ENCODE measurements at places on chromosomes 5 and 9.

GRCh38 chr9:136543830-136544547 is 1.9 kb downstream of the NOTCH1 start:
- no peak for DNase-seq

DNA sequence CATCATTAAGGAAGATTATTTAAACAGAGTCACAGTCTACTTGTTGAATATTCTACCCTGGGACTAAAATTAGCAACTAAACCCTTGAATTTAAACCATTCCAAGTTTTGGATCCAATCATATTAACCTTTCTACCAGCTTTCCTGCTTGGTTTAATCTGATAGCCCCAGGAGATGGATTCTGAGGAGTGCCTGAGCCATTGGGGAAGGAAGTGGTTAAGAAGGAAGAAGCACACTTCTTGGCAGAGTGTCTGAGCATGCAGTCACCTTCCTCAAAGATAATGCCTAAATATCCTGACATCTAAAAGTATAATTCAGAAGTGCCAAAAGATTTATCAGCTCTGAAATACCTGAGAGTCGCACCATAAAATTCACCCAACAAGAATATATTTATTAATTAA is 74.1 kb upstream of the SNCAIP start:
- DNase-seq: no peak

DNA sequence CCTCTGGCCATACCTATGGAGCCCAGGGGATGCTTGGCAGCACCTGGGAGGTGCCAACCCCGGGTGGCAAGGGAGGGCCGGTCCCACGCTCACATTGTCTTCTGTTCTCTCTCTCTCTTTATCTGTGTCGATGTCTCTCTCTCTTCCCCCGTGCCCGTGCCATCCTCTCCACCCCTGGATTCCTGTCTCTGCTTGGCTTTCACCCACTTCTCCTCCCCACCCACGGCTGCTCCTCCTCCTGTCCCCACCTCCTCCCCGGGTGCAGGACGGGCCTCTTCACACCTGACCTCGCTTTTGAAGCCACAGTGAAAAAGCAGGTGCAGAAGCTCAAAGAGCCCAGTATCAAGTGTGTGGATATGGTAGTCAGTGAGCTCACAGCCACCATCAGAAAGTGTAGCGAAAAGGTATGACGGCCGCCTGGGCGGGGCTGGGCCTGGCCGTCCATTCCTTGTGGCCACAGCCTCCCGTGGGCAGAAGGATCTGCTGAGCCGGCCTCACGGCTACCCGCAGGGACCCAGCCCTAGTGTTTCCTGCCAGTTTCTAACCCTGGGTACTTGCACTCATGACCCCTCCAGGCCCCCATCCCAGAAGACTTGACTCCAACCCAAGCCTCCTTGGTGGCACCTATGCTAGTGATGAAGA is 22.7 kb downstream of the DNM1 start:
- no peak for DNase-seq

DNA sequence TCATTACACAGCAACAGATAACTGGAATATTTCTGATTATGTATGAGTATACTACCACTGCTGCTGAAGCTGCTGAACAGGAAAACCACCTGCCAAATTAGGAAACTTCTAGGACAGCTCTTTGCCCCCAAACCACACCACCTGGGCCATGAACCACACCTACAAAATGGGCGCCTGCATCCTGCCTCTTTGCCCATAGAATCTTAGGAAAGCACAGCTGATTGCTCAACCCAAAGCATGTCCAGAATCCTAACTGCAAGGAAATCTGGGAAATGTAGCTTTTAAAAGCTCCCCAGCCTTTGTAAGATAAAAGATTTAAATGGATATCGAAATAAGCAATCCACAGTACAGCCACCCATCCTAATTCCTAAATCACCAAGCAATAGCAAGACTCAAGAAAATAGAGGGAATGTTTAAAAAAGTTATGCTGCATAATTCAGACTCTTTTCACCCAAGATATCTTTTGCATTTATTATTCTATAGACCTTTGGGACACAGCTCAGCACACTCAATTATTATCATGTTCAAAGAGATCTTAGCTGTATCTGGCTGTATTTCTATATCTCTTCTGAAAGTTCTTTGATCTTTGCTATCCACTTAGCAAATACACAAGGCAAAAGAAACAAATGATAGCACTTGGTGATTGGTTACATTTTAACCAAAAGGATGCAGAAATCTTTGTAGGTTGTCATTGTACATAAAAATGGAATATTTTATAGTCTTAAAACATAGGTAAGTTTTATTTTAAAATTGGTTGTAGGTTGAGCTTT is 6.8 kb upstream of the C9orf152 start:
- no peak for DNase-seq

GRCh38 chr5:95852567-95852966 is 30.0 kb upstream of the GLRX start:
- DNase-seq: no peak

GRCh38 chr9:131039129-131039954 is 30.4 kb downstream of the LAMC3 start:
- no peak for DNase-seq

- no peak for DNase-seq
Observed at GRCh38 chr5:52805615-52806014, 17.9 kb downstream of the ITGA1 start.

GRCh38 chr5:176366232-176366894 is 1.1 kb downstream of the ARL10 start:
- DNase-seq: no peak

GRCh38 chr5:61344187-61344944 is 12.3 kb downstream of the ZSWIM6 start:
- no peak for DNase-seq

- DNase-seq: no peak
Observed at GRCh38 chr9:106862110-106862820, 701 bp upstream of the ZNF462 start.

GRCh38 chr5:89069591-89069990 is 186.6 kb upstream of the MEF2C start:
- no peak for DNase-seq

- no peak for DNase-seq
Observed at GRCh38 chr5:16776611-16777251, 159.4 kb downstream of the MYO10 start.

- no peak for DNase-seq
Observed at GRCh38 chr9:36874921-36875320, 159.1 kb downstream of the PAX5 start.

- DNase-seq: no peak
Observed at GRCh38 chr5:139388198-139388821, 1.4 kb downstream of the MZB1 start.

DNA sequence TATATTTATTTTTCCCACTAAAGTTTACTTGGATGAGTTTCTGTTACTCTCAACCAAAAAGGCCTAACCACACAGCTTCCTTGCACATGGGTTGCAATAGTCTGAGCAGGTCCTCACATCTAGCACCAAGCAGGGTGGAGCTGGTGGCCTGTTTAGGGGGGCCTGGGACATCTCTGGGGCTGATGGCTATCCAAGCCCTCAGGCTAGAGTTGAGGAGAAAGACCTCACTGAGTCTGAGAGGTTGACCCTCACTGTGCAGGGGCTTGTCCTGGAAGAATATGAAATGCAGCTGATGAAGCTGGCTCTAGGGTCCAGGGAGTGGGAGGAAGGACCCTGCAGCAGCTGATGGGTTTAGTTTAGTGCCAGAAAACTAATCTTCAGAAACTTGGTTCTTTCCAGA is 217.1 kb upstream of the MVB12B start:
- no peak for DNase-seq

DNA sequence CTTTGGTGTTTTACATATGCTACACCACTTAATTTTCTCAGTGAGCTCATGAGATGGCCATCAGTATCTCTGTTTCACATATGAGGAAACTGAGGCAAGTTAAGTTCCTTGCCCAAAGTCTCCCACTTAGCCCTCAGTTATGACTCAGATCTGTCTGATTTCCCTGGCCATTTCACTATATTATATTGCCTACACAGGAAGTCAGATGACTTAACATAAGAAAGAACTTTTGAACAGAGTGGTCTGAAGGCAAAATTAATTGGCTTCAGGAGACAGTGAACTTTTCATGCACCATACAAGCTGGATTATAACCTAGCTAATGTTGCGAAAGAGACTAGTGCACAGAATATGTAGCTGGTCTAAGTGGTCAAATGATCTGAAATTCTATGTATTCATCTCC is 221.6 kb downstream of the NFIB start:
- DNase-seq: no peak

DNA sequence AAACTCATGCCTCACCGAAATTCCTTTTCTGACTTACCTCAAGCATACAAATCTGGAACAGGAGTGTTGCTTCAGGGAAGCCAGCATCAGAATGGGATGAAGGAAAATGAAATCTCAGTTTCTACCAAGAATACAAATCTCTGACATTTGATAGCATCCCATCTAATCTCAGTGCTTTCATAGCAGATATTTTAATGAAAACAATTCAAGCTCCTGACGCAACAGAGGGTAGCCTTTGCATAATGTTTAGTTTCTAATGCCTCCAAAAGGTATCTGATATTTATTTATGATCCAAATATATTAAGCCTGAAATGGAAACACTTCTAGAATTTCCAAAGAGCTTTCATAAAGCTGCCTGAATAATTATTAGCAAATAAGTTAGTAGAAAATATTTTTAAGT is 251.4 kb downstream of the DEPDC1B start:
- no peak for DNase-seq

- no peak for DNase-seq
Observed at GRCh38 chr9:90368241-90368640, 274.4 kb downstream of the DIRAS2 start.

DNA sequence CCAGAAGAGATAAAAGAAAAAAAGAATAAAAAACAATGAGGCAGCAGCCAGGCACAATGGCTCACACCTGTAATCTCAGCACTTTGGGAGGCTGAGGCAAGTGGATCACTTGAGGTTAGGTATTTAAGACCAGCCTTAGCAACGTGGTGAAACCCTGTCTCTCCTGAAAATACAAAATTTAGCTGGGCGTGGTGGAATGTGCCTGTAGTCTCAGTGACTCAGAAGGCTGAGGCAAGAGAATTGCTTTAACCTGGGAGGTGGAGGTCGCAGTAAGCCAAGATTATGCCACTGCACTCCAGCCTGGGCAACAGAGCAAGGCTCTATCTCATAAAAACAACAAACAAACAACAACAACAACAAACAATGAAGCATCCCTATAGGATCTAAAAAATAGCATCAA is 121.5 kb downstream of the HMHB1 start:
- no peak for DNase-seq

DNA sequence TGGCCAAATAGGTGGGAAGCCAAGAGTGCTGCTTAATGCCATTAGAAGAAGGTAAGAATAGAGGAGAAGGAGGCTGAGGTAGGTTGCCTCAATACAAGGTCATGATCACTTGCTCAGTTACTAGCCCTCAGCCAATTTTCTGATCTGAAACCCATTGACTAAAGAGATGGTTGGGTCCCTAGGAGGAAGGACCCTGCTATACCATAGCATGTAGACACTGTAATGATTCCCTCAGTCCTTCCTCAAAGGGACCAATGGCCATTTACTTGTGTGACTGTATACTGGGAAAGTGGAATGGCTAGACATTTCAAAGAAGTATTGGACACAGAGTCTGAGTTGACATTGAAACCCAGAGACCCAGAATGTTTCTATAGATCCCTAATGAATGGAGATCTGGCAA is 108.5 kb upstream of the MAP1B start:
- no peak for DNase-seq

GRCh38 chr9:82882748-82883147 is 180.2 kb downstream of the RASEF start:
- DNase-seq: no peak

- DNase-seq: no peak
Observed at GRCh38 chr9:104177676-104178075, 83.6 kb downstream of the SMC2 start.

- DNase-seq: no peak
Observed at GRCh38 chr5:1548702-1549474, 25.1 kb upstream of the LPCAT1 start.

DNA sequence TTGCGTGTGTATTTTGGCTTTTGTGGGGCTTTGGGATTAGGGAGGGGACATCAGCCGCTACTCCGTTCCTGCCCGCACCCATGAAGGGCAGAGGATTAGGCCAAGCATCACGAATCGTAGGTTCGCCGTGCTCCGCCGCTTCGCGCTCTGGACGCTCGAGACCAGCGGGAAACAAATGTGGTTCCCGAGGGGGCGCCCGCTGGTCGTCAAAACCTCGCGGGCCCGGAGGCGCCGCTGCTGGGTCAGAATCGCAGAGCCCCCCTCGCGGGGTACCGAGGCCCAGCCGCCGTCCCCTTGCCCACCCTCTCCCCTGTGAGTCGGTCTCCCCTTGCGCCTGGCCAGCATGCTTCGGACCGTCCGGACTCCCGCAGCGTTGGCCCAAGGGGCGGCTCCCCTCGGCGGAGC is 2.3 kb upstream of the PAX5 start:
- no peak for DNase-seq

- no peak for DNase-seq
Observed at GRCh38 chr5:36801523-36801922, 75.0 kb upstream of the NIPBL start.

- DNase-seq: no peak
Observed at GRCh38 chr5:103487218-103487617, 75.4 kb downstream of the NUDT12 start.

GRCh38 chr5:110580625-110581024 is 145.8 kb downstream of the TMEM232 start:
- DNase-seq: no peak

DNA sequence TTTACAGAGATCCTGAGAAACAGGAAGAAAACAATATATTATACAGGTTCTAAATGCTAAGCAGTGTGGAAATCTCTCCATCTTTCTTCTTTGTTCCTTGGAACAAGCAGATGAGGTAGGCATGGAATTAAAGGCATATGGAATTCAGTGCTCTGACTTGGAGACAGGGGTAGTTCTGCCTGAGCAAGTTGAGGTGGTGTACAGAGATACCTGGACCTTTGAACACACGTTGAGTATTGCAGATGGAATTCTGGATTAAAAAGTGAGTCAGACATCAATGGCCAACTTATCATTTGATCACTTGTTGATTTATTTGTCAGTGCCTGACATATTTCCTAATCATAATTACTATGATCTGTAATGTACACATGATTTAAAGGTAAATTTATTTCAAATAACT is 293.9 kb upstream of the IRX4 start:
- no peak for DNase-seq

DNA sequence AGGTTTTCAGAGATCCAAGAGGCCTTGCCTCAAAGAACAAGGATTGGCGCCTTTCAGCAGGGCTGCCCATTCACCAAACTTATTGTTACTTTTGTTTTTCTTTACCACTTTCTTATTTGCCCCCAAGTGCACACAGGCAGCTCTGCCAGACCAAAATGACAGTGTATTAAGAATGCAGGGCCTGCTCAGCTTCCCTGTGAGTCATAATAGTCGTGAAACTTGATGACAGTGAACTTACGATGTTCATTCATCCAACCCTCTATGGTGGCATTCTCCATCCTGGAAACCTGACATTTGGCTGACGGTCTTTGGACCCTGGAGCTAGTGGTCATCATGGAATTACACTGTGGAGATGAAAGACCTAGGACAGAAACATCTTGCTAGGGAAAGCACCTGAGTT is 44.3 kb downstream of the UBE2QL1 start:
- no peak for DNase-seq

GRCh38 chr5:136642976-136643375 is 277.6 kb upstream of the TRPC7 start:
- no peak for DNase-seq

- no peak for DNase-seq
Observed at GRCh38 chr5:126490167-126490940, 67.1 kb downstream of the GRAMD2B start.

All from HS-27A (cell line).